ENCODE measurements at places on chromosomes 2 and 18.

DNA sequence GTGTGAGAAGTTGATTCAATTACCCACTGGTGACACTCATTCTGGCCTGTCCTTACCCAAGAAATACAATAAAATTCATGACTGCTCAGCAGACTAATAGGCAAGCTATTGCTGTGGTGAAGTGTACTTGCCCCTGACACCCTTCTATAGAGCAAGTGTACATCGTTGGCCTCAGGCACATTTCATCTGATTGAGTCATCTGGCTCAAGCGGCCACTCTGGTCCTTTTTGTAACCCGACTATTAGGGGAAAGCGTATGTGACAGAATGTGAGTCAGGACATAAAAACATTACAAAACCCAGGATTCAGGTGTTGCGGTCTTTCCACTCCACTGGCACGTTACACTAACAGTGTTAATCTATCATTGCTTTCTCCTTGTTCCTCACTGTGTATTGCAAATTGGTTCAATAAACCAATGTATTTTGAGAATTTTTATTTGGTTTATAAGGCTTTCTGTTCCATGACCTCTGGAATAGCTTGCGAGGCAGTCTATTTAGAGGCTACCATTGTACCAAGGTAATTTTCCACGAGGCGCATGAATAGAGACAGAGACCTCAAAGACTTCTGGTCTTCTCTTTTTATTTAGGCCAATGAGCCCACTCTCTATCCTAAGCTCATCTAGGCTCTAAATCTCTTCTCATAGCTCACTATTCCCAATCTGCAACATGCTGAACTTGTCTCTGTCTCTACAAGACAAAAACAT lies 10.2 kb upstream of the TTC32 start:
- DNase-seq, result peak; percentile 96

DNA sequence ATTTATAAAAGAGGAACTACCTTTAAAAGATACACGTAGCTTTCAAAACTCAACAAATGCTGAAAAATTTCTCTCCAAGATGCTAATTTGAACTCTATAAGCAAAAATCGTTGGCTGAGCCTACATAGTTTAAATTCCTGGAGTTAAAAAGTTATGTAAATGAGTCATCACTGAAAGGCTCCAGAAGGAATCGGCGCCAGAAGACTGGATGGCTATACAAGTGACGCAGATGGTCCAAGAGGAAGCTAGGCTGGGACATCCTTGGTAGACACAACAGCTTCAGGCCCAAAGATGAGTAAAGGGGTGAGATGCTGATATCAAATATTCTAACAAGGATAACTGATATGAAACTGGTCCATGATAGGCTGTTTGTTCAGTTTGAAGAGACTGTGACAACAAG lies 22.8 kb upstream of the DNAH6 start:
- DNase-seq, result peak; percentile 99

DNA sequence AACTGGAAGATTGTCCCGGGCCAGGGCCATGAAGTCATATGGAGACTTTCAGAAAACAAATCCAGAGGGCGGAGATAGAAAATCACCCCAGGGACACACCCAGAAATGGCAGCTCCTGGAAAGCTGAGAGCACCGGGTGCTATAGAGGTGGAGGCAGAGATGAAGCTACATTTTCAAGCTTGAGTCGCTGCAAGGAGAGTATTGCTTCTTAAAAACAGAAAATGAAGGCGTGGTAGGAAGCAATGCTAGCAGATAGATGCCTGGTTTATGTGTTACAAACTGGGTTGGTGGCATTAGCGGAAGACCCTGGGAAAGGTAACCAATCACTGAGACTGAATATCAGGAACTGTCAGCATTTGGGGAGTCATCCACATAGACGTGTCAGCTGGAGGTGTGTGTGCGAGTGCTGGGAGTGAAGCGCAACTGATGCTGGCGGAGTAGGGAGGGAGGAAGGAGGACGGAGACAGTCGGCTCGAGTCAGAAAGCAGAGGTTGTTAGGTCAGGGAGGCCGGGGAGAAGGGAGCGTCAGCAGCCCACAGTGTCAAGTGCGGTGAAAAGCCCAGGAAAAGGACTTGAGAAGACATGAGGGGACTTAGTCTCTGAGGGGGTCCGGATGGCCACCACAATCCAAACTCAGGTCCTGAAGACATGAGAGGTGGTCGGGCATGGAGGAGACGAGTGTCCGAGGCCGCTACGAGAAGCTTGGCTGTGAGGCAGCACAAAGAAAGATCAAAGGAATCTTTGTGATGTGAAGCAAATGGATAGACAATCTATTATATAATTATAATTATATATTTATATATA lies 45.4 kb downstream of the C18orf63 start:
- DNase-seq, result no peak

DNA sequence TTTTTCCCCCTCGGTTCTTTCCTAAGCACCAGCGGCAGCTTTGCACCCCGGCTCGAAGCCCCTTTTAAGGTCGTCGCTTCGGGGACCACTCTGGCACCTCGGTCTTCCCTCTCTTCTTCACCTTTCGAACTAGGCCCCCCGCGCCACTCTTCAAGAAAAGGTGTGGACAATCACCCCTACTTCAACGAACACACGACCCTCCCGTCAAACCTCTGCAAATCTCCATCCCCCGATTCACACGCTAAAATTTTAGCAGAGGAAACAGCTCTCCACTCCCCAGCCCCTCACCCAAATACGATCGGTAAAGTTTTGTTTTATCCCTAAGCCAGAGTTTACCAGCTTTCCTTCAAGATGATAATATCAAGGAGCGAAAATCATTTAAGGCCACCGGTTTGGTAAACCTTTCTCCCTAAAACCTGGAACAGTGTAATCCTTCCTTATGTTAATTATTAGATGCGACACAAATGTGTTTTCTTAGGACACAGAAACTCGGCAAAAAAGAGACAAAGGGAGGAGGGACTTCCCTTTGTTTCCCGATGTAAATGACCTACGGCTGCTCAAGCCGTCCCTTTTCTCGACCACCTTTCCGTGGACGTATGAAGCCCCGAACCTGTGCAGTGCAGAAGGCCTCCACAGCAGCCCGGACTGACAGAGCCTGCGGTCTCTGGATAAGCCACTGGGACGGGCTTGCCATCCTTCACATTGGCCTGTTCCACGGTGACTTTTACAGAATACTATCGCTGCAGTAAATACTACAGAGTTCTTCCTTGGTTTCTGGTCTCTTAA lies 85.2 kb downstream of the RBMS1 start:
- no peak for DNase-seq
